ENCODE measurements at places on chromosomes 6 and 20.

DNA sequence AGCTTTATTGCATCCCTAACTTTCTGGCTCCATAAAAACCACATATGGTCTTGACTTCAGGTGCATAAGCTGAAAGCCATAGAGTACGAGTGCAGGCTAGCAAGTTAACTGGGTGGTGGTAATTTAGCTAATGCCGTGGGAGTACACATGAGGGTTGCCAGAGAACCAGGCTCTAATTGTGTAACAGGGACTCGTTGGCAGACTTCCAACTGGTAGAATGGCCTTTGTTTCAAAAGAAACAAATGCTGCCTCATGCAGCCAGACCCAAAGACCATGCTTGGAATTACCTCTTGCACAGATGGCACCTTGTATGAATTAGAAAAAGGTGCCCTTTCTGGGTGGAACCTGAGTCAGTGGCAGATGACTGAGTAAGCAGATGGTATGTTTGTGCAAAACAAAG lies 73.2 kb downstream of the LY86 start:
- DNase-seq = peak; percentile 65

GRCh38 chr20:62691487-62691886 lies 17.1 kb upstream of the NTSR1 start:
- DNase-seq = no peak

DNA sequence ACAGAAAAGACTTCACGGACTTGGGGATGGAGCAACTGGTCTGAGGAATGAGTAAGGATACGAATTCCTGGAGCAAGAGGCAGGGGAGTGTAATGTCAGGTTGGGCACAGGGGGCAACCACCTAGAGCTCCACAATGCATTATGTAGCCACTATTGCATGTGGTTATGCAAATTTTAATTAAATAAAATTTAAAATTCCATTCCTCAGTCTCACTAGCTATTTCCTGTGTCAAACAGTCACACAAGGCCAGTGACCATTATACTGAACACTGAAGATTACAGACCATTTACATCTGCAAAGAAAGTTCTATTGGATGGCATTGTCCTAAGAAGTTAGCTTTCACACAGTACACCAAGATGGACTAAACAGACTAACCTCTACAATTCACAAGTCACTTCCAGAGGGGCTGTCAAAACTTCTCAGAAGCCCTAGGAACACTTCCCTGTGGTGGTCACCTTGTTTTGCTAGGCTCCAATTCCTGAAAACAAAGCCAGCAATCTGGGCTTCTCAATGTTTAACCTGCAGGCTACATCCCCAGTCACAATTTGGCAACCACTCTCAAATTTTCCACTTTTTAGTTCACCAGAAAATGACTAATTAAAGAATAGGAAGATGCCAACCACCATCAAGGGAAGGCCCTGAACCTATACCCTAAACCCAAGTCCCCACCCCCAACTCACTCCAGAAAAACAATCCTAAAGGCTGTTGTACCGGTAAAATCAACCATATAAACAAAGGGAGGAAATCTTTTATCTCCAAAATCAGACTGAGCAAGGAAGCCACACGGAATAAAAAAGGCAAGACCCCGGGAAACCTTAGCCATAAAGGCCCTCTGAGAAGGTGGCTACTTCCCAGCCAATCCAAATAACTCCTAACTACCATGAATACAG lies 34.2 kb upstream of the C20orf203 start:
- DNase-seq = no peak

GRCh38 chr6:29502597-29502996 lies 14.8 kb upstream of the MAS1L start:
- DNase-seq = no peak

DNA sequence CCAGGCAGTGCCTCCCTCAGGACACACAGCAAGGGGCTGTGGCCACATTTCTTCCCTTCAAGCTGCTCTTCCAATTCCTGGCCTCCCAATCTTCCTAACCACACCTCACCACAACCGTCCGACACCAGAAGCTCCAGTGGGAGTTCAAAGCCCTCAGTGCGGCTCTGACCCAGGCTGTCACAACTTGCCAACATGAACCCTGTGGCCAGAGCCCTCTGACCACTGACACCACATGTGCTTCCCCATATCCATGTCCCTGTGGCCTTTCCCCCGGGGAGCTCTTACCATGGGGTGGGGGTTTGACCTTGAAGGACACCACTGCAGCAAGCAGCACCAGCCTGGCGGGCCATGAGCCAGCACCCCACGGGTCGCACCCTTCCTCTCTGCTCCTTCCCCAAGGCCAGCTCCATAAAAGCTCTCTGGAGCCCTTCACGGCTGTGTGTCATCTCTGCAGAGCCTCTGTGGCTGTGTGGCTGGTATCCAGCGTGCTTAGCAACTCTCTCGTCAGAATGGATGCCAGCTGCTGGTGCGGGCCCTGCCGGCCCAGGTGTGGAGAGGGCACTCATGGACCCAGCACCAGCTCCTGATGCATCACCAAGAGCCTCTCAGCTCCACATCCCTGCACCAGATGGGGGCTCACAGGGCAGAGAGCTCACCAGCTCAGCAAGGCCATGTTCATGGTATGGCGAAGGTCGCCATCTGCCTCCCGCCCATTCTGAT lies 106.1 kb downstream of the PSMB1 start:
- DNase-seq = no peak

- DNase-seq = no peak
Measured at GRCh38 chr6:159972506-159973268, 3.8 kb downstream of the IGF2R start.

DNA sequence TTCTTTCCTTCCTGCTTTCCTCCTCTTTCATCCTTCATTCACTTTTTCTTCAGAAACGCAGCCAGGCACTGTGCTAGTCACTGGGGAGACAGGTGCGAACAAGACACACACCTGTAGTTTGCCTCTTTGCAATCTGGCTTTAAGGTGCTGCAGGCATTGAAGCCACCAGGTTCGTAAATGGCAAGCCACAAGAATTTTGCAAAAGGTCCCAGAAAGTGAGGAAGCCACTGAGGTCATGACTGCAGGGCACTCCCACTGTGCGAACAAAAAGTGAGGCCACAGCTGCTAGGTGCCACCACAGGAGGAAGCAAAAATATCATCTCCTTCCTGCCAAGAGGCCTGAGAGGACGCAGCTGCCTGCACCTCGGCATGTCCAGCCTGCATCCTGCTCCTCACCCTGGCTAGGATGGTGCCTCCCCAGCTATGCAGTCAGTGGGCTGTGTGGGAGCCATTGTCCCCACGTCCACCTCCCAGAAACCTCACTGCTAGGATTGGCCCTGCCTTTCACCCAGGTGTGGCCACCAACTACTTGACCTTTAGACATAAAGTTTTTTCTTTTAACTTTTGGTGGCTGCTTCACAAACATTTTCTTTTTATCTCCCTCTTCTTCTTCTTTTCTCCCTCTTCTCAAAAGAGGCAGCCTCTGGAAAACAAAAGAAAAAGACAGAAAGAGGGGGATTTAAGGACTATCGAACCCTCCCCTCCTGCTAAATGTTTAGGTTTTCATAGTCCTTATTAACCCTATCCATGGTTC lies 230.8 kb downstream of the BCAS1 start:
- peak; percentile 83 for DNase-seq

- no peak for DNase-seq
Measured at GRCh38 chr20:60627751-60628565, 624.1 kb upstream of the CDH4 start.
